ENCODE measurements at places on chromosomes 1 and 21.
A peak's percentile ranks its signal among the peaks of the same experiment; 100 is the strongest.

DNA sequence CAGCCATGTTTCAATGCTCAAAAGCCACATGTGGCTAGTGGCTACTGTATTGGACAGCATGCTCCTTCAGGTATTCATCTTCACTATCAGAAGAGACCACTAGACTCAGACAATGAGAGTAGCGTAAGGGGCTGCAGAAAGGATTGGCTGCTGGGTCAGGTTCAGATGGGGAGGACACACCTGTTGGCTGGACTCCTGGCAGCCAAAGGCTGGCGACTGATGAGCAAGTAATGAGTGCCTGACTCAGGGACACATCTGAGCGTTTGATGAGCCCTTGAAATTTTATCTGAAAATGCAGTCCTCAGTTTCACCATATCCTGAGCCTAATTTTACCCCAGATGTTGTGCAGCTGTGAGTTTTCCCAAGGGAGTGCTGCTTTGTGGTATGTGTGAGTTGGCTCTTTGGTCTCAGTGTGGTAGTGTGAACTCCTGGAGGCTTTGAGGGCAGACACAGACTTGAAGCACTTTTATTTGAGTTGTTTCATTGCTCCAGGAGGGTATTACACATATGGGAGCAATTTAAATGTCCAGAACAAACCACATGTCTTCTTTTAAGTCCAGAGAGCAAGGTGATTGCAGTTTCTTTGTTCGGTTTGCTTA is 9.6 kb downstream of the ST6GALNAC3 start:
- DNase-seq: no peak

GRCh38 chr1:162617513-162617912 is 14.8 kb upstream of the DDR2 start:
- no peak for DNase-seq

DNA sequence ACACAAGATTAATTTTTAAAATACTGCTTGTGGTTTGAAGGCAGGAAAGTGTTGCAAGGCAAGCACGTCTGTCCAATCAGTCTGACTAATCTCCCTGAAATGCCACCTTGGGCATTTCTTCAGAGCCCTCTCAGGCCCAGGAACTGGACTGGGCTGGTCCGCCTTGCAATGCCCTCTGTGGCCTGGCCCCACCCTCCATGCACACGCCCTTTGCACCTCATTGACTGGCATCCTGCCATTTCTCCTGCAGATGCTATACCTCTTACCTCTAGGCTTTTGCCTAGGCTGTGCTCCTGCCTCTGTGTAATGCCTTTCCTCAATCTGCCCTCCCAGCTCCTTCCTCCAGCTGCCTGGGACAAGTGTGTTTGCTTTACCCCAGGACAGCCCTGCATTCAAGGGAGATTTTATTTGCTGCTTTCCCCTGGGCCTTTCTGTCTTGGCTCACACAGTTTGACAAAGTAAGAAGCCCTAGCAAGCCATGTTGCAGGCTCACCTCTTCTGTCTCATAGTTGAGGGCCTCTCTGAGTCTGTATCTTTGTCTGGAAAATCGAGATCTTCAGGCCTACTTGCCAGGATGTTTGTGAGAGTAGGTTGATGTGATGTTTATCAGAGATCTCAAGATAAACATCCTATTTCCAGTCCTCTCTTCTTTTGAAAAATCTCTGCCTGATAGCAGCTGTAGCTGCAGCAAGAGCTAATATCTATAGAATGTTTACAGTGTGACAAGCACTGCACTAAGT is 149.2 kb upstream of the JUN start:
- peak; percentile 42 for DNase-seq

DNA sequence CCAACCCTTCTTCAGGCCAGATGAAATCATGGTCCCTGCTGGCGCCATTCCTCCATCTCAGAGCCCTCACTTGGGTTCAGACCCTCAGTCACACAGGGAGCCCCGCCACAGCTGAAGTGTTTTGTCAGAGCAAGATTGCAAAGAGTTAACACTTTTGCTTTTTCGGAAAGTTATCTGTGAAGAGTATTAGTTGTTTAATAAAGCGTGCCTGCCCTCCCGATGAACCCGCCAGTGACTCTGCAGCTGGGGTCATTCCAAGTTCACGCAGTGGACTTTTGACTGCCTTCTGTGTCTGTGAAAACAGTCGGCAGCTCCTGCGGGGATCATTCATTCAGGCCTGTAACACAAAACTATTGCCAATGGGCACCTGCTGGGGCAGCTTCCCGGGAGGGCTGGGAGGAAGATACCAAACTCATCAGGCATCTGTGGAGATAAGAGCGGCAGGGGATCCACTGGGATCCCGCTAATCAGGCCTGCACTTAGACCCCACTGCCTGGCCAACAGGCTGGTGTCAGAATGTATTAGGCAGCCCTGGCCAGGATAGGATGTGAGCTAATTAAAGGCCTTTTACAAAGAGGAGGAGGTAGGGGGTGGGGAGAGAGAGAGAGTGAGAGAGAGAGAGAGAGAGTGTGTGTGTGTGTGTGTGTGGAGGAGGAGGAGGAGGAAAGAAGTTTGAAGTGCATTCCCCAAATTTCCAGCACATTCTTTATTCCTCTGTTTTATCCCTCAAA is 184.5 kb downstream of the DHRS3 start:
- peak; percentile 86 for DNase-seq

GRCh38 chr1:95865769-95866168 is 631.8 kb downstream of the RWDD3 start:
- no peak for DNase-seq

DNA sequence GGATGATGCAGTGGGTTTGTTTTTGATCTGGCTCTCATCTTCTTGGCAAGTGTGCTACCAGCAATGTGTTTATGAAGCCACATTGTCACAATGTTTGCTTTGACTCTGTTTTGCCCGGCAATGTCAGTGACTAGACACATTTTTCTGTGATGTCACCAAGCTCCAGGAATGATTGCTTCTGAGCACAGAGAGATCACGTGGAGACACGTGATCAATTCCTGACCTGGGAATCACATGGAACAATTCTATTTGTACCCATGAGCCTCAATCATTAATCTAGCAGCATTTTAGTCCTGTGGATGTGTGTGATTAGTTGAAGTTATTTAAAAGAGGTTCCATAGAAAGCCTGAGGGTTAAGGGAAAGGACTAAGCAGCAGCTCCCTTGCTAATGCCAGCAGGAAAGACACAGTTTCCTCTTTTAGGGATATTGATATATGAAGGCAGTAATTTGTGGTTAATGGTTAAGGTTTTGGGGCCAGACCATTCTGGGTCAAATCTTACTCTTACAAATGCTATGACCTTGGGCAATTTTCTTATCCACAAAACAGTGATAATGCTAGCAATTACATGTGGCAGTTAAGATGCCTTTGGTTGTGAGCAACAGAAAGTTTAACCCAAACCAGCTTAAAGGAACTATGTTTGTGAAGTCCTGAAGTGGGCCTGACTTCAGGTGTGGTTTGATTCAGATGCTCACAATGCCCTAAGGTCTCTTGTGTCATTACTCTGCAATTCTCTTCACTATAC is 59.0 kb downstream of the FASLG start:
- DNase-seq: no peak

DNA sequence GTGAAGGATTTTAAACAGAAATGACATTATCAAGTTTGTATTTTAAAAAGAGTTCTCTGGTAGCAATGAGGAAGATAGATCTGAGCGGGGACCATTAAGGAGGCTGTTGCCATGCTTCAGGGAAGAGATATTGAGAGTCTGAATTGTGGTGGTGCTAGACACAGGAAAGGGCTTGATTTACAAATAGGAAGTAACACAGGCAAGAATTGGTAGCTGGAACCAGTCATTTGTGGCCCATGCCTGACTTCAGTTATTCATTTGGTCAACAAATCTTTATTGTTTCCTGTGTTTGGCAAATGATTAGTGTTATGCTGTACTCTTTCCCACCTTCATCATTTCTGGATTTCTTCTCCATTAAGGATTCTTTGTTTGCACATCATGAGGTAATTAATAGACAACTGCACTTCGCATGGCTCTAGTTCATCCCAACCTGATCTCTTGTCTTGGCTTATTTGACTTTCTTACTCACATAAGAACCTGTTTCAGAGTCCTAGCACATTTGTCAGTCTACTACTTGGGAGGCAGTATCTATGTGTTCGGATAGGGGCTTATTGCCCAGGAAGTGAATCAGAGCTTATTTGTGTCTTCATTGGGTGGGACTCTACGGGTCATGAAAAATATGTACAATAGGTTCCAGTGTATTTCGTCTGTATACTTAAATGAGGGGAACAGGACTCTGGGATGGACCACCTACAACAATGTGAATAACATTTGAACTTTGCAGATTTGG is 32.3 kb downstream of the EEIG2 start:
- DNase-seq: no peak

DNA sequence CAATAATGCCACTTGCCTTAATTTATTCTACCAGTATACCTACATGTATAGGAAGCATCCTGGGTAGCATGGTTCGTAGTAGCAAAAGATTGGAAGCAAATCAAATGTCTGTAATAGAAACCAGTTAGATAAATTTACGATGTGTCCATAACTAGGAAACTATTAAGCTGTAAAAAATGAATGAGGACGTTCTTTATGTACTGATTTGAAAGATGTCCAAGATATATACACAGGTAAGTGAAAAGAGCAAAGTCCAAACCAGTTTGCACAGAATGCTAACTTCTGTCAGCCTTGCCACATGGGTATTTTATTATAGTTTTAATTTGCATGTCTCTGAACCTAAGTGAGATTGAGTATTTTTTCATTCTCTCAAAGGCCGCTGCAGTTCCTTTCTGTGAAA is 251.8 kb upstream of the IRF2BP2 start:
- DNase-seq: no peak

DNA sequence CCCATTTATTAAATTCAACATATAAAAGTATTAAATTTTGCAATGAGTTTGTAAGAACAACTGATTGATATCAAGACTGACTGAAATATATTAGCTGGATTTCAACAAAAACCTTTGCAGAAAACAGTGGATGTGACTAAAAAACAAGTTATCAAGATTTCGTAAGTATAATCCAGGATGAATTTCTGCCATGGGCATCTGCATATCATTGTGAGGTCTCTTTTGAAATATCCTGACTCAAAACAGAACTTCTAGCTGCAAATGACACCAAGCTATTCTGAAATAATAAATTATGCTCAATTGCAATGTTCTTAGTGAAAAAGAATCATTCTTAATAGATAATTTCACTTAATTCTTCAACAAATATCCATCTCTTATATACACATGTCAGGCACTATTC is 52.6 kb downstream of the CD34 start:
- DNase-seq: no peak

GRCh38 chr21:41010101-41010435 is 157.9 kb upstream of the BACE2 start:
- DNase-seq: peak; percentile 49

DNA sequence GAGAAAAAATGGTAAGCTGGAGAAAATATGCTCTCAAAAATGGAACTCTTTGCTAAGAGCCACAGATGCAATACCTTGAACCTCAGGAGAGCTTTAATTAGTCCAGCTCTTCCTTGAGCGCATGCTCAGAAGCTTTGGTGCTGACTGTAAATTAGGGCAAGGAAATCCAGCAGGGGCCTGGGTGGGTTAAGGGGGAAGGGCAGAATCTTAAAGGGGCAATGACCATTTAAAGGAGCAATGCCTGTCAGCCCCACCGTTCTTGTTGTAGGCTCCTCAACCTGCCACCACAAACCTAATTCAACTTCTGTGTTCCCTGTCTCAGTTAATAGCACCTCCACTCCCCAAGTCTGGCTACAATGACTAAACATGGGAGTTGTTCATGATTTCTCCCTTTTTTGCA is 6.8 kb upstream of the SLC22A15 start:
- DNase-seq: no peak

DNA sequence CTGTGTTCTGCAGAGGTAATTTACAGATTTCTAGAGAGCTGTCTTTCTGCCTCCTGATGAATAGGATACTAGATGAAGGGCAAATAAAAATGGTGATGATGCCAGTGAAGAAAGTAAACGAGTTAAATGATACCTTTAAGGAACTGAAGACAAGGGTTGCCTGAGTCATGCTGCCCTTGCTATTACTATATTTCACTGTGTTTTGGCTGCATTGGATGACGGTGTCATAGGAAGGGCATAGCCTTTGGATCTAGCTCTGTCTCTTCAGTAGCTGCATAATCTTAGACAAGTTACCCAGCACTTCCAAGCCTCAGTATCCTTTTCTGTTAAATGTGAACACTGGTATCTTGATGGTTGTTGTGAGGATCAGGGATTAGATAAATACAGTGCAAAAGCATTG is 131.5 kb upstream of the FGGY start:
- no peak for DNase-seq

DNA sequence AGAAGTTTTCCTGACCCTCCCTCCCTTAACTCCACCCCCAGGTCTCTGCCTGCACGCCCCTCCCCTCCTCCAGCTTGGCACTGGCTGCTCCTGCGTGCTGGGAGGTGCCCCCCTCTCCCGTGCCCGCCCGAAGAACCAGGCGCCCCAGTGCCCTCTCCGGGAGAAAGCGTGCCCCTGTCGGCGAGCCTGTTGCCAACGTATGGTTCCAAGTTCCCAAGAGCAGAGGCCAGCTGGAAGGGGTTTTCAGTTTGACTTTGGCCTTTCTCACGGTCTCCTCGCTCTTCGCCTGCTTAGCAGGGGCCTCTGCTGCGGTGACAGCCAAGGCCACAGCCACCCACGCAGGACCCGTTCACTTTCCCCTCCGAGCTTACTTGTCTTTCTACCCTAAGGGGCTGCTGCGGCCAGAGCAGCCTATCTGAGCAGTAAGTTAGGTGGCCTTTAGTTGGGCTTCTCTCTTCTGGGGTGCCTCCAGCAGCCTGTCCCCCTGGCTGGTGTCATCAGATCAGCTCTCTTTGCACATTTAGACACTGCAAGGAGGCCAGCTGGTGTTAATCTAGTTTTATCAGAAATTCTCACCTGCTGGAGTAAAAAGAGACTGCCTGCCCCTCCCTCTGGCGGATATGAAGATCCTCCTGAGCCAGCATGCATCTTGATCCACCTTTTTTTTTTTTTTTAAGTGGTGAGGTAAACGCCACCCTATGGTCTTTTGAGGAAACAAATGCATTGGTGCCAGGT is 1.5 kb downstream of the STUM start:
- DNase-seq: peak; percentile 51

GRCh38 chr1:52738893-52739292 is 12.6 kb downstream of the ZYG11B start:
- DNase-seq: no peak

GRCh38 chr1:1037366-1038327 is 17.7 kb downstream of the AGRN start:
- no peak for DNase-seq

- peak; percentile 82 for DNase-seq
Measured at GRCh38 chr1:181479137-181479745, 4.1 kb upstream of the CACNA1E start.

- DNase-seq: no peak
Measured at GRCh38 chr1:91651243-91651642, 150.6 kb downstream of the CDC7 start.

GRCh38 chr1:107546576-107546975 is 405.7 kb downstream of the NTNG1 start:
- DNase-seq: no peak

All from lung (tissue), 17 donors.